Inflammatory macrophage treated with lipopolysaccharide for 1 hour (primary cell): ENCODE measurements at places on chromosomes 16 and 17.

DNA sequence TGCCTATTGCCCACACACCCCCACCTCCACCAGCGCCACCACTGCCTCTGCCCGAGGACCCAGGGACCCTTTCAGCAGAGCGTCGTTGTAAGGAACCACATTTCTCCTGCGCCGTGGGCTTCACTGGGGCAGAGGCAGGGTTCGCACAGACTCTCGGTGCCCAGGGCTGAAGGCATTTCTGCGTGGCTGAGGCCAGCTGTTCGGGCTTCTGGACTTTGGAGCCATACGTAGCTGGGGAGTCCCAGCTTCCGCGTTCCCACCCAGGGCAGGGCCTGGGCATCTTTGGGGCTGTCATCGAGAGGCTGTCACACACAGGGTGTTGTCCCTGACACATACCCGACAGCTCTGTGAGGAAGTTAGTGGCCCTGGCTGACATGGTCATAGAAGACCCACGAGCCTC is 16.0 kb upstream of the SMIM5 start:
- DNase-seq, result no peak

DNA sequence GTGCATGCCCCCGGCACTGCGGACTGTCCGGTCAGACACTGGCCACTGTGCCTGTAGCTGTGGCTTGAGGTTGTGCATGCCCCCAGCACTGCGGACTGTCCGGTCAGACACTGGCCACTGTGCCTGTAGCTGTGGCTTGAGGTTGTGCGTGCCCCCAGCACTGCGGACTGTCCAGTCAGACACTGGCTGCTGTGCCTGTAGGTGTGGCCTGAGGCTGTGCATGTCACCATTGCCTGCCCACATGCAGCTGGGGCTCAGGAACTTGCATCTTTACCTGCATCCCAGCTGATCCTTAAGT is 5.2 kb downstream of the MTHFSD start:
- no peak for DNase-seq

GRCh38 chr16:74727903-74728302 is 27.2 kb upstream of the MLKL start:
- no peak for DNase-seq

- DNase-seq, result no peak
Observed at GRCh38 chr16:57645691-57646387, 17.4 kb downstream of the ADGRG1 start.

DNA sequence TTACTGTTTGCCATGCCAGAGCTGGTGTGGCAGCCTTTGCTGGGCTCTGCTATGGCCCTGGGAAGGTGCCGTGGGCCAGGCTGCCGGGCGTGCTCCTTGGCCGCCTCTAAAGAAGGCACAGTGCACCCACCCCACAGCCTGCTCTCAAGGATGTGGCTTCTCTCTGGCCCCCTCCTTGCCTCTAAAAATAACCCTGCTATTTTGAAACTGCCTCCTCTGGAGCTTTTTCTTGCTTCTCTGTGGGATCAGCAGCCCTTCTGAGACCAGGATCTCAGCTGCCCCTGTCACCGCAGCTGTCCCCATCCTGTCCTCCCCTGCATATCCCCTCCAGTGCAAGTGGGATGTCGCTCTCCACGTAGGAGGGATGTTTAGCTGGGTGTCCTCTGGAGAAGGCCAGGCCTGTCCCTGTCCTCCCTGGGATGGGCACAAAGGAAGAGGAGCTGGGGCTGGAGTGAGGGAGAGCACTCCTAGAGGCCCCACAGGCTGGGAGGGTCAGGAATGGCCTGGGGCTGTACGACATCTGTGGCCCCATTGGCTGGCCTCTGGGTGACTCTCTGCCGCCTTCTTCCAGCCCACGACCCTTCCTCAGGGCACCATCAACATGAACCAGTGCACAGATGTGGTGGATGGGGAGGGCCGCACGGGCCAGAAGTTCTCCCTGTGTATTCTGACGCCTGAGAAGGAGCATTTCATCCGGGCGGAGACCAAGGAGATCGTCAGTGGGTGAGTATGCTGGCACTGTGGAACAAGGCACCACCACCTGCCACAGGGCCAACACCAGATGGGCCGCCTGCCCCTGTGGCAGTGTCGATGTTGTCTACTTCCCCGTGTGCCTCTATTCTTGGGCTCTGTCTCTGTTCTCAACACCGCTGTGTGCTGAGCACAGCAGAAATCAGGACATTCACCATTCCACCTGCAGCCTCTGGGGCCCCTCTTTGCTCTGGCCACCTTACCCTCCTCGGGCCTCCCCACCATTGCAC is 79.7 kb downstream of the PLD6 start:
- DNase-seq, result no peak

DNA sequence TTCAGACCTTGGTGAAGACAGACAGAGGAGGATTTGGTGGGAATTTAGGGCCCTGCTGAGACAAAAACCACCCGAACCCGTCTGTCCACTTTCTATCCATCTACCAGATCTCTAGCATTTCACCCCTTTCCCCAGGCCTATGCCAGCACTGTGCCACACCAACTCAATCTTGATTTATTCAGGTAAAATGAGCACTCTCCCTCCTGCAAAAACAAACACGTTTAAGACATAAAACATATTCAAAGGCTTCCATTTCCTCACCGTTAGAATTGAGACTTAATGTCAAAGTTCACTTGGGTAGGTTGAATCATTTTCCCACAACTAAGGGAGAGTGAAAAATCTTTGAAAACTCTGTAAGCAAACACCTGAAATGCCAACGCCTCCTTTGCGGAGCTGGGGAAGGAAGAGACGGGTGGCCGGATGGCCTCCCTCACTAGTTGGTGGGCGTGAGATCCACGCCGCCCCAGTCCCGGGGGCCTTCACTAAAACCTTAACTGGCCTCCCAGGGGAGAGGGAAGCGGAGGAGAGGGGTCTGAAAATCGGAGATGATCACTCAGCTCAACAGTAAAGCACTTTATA is 862 bp downstream of the DCAKD start:
- no peak for DNase-seq

- DNase-seq, result no peak
Observed at GRCh38 chr17:8100111-8100510, 12.6 kb upstream of the ALOX12B start.

DNA sequence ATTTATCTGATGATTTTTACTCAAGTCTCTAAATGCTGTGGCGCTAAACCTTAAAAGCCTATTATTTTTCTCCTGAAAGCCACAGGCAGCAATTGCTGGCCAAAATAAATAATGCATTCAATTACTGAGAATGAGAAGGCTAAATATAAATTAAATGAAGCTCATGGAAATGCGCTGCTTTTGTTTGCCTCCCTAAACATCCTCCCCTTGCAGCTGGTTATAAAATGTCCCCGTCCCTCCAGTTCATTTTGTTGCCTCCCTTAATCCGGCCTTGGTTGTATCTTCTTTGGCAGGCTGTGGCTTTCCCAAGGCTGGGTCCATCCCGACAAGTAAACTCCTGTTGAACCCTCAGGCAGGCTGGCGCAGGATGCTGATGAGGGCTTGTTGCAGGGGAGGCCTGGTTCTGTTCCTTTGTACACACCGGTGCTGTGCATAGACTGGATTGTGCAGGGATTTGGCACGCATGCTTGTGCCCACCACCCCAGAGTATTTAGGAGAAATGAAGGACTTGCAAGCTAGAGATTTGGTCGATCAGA is 62.7 kb downstream of the KNOP1 start:
- no peak for DNase-seq

GRCh38 chr16:66682271-66682670 is 14.3 kb downstream of the CMTM4 start:
- no peak for DNase-seq

DNA sequence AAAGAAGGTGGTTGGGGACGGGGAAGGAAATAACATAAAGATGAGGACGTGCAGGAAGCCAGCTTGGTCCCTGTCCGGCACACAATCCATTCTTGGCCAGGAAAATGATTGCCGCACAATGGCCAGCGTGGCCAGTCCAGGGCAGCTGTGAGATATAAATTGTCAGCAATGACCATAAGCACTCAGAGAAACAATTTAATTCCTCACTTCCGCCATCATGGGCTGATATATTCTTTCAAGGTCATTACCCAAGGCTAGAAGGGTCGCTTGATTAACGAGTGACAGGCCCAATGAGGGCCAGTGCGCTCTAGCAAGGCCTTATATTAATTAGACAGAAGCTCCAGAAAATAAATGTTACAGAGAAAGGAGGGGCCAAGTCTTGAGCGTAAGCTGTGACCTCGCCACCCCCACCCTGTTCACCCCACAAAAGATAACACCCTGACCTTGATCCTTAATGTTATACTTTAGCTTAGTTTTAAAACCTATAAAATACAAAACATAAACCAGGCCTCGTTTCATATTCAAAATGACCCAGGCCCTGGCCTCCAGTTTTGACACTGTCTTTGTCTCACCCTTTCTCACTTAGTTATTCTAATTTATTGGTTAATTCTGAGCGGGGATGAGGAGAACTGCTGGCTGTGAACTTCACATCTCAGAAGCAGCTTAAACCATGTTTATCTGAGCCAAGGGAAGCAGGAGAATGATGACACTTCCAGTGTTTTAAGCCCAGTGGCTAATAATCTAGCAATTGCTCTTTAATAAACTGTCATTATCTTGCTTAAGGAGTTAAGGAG is 478.3 kb upstream of the ZFHX3 start:
- DNase-seq, result no peak

DNA sequence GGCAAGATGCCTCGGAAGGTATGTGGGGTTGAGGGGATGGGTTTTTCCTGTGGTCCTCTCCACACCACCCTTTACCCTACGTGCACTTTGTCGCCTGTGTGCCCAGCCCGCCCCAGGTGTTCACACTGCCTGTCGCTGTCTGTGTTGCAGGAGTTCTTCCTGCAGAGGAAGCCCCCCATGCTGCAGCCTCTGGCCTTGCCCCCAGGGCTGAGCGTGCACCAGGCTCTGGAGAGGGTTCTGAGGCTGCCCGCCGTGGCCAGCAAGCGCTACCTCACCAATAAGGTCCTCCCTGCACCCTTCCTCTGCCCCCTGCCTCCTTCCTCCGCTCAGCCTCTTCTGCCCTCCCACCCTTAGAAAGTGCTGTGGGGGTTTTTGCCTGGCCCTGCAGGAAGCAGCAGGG is 15.2 kb downstream of the PFAS start:
- no peak for DNase-seq

- DNase-seq, result no peak
Observed at GRCh38 chr17:73011016-73011486, 81.4 kb downstream of the SLC39A11 start.

- no peak for DNase-seq
Observed at GRCh38 chr16:13997933-13998332, 73.2 kb upstream of the MRTFB start.

- DNase-seq, result no peak
Observed at GRCh38 chr16:49806446-49806845, 49.5 kb downstream of the ZNF423 start.

DNA sequence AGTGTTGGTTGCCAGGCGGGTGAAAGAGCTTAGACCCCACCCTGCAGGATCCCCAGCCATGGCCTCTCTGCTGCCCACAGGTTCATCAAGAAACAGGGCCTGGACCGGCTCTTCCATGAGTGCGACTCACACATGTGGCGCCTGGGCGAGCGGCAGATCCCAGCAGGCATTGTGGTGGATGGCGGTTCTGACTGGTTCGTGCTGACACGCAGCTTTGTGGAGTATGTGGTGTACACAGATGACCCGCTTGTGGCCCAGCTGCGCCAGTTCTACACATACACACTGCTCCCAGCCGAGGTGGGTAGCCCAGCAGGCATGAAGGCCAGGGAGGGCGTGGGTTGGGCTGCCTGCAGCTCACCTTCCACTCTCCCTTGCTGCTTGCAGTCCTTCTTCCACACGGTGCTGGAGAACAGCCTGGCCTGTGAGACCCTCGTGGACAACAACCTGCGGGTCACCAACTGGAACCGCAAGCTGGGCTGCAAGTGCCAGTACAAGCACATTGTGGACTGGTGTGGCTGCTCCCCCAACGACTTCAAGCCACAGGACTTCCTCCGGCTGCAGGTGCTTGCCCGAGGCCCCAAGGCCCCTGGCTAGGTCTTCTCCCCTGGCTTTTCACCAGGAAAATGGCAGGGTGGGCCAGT is 9.9 kb downstream of the XYLT2 start:
- no peak for DNase-seq

- no peak for DNase-seq
Observed at GRCh38 chr17:17990282-17990681, 17.6 kb downstream of the DRC3 start.

- DNase-seq, result peak; percentile 59
Observed at GRCh38 chr17:2053380-2054261, 1.3 kb upstream of the HIC1 start.

- DNase-seq, result no peak
Observed at GRCh38 chr16:77579351-77579891, 142.9 kb upstream of the NUDT7 start.

DNA sequence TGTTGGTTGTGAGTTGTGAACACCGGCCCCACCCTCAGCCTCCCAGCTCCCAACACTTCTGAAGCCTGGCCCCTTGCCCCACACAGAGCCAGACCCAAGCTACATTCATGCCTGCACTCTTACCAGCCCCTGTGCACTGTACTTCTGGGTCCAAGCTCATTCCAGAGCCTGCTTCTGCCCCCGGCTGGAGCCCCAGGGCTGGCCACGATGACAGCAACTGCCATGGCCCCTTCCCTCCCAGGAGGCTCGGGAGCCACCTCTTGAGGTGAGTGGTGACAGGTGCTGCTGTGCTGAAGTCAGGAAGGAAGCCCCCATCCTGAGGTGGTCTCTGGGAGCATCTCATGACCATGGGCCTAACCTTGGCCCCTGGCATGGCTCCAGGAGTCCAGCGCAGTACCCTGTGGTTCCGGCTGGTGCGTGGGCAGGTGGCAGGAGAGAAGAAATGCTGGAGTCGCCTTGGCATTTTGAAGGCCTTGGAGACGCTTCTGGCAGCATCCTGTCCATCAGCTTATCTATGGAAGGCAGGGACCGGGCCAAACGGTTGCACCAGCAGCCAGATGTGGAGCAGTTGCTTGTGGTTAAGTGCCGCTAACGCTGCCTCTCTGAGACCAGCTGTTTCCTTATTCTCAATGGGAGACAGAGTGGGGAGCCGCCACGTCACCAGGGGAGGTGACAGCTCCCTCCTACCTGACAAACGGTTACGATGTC is 3.9 kb upstream of the CDT1 start:
- no peak for DNase-seq

DNA sequence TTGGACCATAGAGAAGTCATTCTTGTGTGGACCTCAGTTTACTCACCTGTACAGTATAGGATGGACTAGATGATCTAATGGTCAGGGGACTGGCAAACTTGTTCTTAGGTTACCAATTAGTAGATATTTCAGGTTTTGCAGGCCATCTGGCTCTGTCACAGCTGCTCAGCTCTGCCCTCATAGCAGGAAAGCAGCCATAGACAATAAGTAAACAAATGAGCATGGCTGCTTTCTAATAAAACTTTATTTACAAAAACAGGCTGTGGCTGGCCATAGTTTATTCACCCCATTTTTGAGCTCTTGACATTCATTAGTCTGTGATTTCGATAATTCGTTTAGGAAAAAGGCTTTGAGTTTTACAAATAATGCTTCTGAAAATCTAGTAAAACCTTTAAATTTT is 12.7 kb downstream of the BPTF start:
- DNase-seq, result no peak

GRCh38 chr17:8956465-8956902 is 9.0 kb downstream of the PIK3R5 start:
- no peak for DNase-seq
